ENCODE measurements at places on chromosomes 16 and 17.
A peak's percentile ranks its signal among the peaks of the same experiment; 100 is the strongest.

DNA sequence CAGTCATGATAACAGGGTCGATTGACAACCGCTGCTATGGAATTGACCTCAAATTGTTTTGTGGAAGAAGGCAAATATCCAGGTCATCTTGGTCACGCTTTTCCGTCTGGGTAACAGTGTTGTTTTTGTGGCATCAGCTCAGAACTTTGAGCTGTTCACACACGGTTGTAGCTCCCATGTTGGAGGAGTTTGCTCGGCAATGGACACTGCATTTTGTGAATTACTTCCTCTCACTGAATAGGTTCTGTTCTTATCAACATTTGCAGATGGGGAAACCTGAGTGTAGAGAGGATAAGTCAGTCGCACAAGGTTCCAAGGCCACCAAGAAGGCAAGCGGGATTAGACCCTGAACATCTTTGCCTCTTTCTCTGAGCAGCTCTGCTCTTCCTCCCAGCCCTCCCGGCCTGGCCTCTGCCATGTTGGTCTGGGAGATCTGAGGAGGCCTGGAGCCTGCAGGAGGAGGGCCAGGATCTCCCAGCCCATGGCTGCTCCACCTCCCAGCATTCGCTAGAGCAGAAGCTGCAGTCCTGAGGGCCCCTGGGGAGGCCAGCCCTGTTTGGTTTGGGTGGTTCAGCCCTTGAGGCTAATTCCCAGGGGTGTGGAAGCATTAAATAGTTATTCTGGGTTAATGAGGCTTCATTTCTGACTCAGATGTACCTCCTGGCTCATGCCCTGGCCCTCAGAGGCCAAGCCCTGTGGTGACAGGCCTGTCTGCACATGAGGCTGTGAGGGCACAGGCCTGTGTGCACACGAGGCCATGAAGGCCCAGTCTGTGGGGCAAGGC, 154.1 kb upstream of the PLCG2 start:
- DNase-seq, result no peak

GRCh38 chr17:20257798-20258197, 209.5 kb downstream of the LGALS9B start:
- DNase-seq, result no peak

DNA sequence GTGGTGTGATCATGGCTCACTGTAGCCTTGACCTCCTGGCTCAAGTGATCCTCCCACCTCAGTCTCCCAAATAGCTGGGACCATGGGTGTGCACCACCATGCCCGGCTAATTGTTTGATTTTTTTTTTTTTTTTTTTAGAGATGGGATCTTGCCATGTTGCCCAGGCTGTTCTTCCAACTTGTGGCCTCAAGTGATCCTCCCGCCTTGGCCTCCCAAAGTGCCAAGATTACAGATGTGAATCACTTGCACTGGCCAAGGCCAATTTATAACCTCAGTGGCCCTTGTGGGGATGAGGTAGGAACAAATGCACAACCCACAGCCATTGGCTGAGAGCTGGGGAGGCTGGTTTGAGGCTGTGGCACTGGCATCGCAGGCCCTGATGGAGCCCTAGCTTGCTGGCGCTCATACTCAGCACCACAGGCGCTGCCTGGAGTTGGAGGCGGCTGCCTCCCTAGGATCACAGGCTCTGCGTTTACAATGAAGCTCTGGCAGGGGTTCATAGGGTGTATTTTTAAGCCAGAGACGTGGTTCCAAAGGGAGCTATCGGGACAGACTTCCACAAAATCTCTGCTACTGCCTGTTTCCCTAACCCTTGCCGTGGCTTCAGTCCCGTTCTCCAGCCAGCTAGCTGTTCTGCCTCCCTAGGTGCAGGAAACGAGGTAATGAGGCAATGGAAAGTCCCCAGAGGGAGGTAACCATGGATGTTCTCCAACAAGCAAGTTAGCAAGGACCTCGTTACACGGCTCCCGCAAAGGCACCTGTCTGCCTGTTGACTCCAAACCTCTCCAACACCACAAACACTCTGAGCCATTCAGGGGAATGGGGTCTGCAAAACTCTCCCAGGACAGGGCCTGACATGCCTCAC, 2.9 kb downstream of the ABCA3 start:
- DNase-seq, result no peak

- DNase-seq, result peak; percentile 35
Observed at GRCh38 chr16:17228048-17228707, 242.6 kb downstream of the XYLT1 start.

- DNase-seq, result no peak
Observed at GRCh38 chr16:2830355-2830695, 222 bp downstream of the ZG16B start.

DNA sequence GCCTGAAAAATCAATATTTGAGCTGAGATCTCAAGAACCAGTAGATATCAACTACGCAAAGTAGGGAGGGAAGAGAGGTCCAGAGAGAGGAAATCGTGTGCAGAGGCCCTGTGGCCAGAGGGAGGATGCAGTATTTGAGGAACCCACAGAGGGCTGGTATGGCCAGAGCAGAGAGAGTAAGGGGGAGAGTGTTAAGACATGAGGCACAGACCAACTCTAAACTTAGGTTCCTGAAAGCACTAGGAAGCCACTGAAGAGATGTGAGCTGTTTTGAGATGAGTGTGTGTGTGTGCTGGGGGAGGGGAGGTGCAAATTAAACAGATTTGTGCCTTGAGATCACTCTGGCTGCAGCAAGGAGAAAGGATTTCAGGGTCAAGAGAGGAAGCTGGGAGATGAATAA, 10.9 kb downstream of the SLC13A2 start:
- DNase-seq, result no peak

- DNase-seq, result no peak
Observed at GRCh38 chr16:53129281-53130158, 74.7 kb downstream of the CHD9 start.

DNA sequence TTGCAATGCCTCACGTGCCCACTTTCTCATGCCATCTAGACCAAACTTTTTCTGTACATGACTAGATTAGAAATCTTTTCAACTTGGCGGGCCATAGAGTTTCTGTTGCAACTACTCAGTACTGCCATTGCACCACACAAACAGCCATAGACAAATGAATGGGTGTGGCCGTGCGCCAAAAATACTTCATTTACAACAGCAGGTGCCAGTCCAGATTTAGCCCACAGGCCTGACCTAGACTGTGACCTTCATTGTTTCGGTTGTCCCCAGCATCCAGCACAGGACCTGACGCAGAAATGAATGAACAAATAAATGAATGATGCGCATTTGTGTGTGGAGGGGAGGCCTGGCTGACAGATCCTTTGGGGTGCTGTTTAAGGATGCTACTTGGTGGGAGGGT, 14.3 kb upstream of the PDK2 start:
- no peak for DNase-seq

- no peak for DNase-seq
Observed at GRCh38 chr17:50262001-50262794, 12.1 kb upstream of the TMEM92 start.

DNA sequence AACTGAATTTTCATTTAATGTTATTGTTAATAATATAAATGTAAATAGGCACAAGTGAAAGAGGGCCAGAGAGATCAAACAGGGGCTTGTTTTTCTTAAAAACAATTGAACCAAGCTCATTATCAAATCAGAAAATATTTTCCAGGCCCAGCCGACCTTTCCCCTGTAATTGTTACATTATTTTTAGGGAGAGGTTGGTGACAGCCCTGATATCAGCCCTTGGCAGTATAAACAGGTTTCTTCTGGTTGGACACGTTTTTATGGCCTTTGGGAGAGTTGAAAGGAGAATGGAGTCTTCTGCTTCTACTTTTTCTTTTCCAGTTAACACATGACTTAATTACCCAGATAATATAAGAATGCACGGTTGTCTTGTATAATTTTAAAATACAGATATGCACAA, 40.0 kb upstream of the COQ7 start:
- no peak for DNase-seq

DNA sequence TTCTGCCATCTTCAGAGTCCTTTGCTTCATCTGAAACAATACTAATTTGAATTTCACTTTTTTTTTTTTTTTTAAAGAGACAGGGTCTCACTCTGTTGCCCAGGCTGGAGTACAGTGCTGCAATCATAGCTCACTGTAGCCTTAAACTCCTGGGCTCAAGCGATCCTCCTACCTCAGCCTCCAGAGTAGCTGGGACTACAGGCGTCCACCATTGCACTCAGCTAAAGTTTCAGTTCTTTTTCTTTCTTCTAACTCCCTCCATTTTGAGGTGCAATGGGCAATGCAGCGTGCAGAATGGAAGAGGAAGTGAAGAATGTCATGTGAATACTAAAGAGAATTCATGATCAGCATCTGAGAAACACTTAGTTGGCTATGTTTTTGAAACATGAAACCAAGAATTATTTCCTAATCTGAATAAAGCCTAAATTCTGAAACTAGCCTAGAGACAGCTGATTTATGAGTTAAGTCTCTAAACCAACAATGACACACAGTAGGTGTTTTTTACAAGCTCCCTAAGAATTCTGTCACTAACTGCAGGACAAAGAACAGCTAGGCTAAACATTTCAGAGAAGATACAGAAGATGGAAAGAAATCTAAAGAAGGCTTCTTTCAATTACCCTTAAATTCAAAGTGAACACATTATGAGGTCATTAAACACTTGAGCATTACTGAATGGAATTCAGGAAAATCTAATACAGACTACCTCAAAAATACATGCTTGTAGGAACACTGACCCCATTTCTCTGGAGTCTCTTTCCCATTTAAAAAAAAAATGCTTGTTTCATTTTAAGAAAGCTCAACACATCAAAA, 21.0 kb downstream of the SNN start:
- DNase-seq, result no peak

GRCh38 chr16:52548261-52549010, 1.5 kb upstream of the TOX3 start:
- no peak for DNase-seq

DNA sequence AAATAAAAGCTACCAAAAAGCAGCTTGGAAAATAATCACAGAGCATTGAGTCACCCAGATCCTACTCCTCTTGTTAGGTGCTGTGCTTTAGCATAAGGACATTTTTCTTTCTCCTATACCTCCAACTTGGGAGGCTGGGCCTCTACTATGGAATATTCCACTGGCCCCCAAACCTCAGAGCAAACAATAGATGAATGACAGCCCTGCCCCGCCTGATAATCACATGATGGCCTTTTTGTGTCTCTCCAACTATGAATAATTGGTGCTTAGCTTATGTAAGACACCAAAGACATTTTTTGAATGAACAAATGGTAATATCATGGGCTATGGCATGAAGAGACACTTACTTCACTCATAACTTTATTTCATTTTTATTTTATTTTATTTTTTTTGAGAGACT, 250.2 kb downstream of the GRIN2A start:
- DNase-seq, result no peak

GRCh38 chr17:72766761-72767356, 325.6 kb downstream of the SLC39A11 start:
- no peak for DNase-seq

DNA sequence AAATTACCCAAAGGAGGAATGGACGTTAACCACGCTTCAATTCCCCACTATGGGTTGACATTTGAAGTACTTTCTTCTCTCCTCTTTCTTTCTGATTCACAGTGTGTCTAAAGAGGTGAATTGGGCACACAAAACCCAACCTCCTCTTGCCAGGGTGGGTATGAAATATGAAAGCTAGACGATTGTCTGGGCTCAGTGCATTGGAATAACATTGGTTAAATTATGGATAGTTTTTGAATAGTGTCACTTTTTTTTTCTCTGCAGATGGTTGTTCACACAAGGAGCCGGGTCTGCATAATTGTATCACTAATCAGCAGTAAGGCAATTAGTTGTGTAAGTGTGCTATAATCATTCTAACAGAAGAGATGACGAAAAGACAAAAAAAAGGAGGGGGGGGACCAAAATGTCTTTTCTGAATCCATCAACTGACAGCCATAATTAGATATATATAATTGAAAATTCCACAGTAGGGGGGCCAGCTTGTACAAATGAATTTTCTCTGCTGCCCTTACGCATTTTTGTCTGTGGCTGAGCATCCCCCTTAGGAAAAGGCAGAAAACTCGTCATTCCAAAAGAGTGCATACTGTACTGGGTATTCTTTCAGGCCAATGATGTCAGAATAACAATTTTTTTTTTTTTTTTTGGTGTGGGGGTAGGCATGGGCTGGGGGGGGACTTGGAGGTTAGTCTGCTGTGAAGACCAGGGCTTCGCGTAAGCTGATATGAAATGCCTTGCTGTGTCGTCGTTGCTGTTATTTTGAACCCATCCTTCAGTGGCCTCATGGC, 307.5 kb upstream of the SALL1 start:
- DNase-seq, result no peak

DNA sequence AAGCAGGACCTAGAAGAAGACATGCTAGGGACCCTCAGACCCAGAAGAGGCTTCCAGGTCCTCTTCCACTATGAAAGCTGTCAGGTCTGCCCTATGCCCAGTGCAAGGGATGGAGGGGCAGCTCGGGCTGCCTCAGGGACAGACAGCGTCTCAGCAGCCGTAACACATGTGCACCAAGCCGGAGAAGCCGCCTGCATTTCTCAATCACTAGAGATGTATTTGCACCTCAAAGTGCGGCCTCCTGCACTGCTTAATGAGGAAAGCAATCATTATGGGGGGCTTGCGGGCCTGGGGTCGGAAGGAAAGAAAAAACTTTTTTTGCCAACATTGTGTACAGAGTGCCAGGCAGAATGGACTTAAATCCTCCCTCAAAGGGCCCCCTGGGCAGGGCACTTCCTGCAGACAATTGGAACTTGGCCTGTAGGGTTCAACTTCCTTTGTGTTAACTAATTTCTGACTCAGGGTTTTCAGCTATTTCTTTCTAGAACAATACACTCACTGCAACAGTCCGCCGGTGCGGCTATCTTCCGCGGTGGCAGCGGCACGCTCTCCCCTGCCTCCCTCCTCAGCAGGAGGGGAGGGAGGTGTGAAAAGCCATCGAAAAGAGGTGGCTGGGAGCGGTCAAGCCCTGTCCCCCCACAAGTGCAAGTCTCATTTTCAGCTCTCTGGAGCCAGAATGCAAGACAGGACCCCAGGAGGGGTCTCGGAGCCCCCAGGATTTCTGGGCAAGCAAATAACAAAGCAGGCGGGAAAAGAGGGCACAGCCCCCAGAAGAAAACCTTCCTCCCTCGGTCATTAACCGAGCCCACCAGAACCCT, 101.2 kb downstream of the ZNF423 start:
- DNase-seq, result no peak

DNA sequence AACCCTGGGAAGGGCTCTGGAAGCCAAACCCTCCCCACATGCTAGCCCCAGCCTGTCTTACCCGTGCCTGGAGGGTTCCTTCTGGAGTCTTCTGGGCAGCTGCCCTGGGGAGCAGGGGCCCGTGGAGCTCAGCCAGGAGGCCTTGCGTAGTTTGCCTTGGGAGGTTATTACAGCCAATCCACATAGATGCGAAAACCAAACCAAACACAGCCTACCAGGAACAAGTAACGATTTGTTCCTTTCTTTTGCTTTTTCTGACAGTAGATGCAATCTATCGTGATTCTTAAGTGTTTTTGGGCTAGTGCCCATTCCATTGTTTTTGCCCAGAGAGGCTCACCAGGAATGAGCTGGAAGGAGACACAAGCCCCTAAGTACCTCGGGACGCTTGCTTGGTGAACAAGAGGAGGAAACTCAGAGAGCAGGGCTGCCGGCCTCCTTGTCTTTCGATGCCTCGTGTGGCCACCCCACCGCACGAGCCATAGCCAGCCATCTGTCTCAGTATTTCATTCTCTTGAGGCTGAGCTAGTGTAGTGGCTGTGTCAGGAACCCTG, 102.7 kb upstream of the NOL11 start:
- no peak for DNase-seq

- no peak for DNase-seq
Observed at GRCh38 chr17:29207975-29208374, 27.8 kb upstream of the MYO18A start.

GRCh38 chr16:51327001-51327400, 175.9 kb upstream of the SALL1 start:
- no peak for DNase-seq

All from D721Med (cell line).